ENCODE measurements at places on chromosomes 6 and 20. TPM values are rescaled to one million over a fixed set of nuclear protein-coding genes. Genes with fewer than 3 reads are reported as not detected.

The BPIFB1 gene
- not detected for total RNA-seq

The HLA-DRA gene
- not detected for total RNA-seq

The C20orf141 gene
- not detected for total RNA-seq

The LIME1 gene
- 2.9 TPM for total RNA-seq

The VGLL2 gene
- not detected for total RNA-seq

The RFX6 gene
- not detected for total RNA-seq

The MRAP2 gene
- 1.9 TPM for total RNA-seq

The OPN5 gene
- total RNA-seq = not detected

The VEGFA gene
- 33.4 TPM for total RNA-seq

The RSPH4A gene
- 0.14 TPM for total RNA-seq

The BFSP1 gene
- 4.5 TPM for total RNA-seq

The KIAA1755 gene
- total RNA-seq = 0.18 TPM

The C20orf202 gene
- total RNA-seq = 0.07 TPM

The DACT2 gene
- total RNA-seq = 0.06 TPM

The SRMS gene
- 0.14 TPM for total RNA-seq

The SOBP gene
- 1.0 TPM for total RNA-seq

The HTR1E gene
- total RNA-seq = not detected

The NRSN2 gene
- total RNA-seq = 65.5 TPM

The ANGPT4 gene
- 0.04 TPM for total RNA-seq

The GATA5 gene
- 0.45 TPM for total RNA-seq

Data from A549 treated with dexamethasone at 1 μM for 4 hours (cell line).